ENCODE measurements at places on chromosomes 4 and X.

- no peak overlapping the region for H3K27ac ChIP-seq
- H3K4me3 ChIP-seq: no peak overlapping the region
- no peaks in the 10 kb centered on the region for H3K4me1 ChIP-seq
- no peak for DNase-seq
Measured at GRCh38 chr4:88575186-88575585, 17.1 kb upstream of the HERC3 start.

GRCh38 chrX:2848871-2849301 lies 20.2 kb downstream of the GYG2 start:
- H3K27ac ChIP-seq: no peak overlapping the region
- H3K4me1 ChIP-seq: no peaks in the 10 kb centered on the region
- H3K4me3 ChIP-seq: no peak overlapping the region
- no peaks in the 10 kb centered on the region for H3K36me3 ChIP-seq

GRCh38 chr4:119932277-119932676 lies 134.4 kb downstream of the MAD2L1 start:
- H3K36me3 ChIP-seq: no peaks in the 10 kb centered on the region
- no peaks in the 10 kb centered on the region for H3K4me1 ChIP-seq
- H3K27me3 ChIP-seq: no peaks in the 10 kb centered on the region
- no peak for DNase-seq

- no peak overlapping the region for H3K4me3 ChIP-seq
- no peaks in the 10 kb centered on the region for H3K4me1 ChIP-seq
- H3K27me3 ChIP-seq: no peaks in the 10 kb centered on the region
- no peak for DNase-seq
- no peak overlapping the region for H3K27ac ChIP-seq
Measured at GRCh38 chr4:105588252-105588651, 35.8 kb downstream of the ARHGEF38 start.

GRCh38 chr4:128502818-128503527 lies 215.4 kb upstream of the PGRMC2 start:
- H3K4me1 ChIP-seq: no peaks in the 10 kb centered on the region
- no peak overlapping the region for H3K4me3 ChIP-seq
- H3K27me3 ChIP-seq: no peaks in the 10 kb centered on the region
- DNase-seq: no peak
- no peaks in the 10 kb centered on the region for H3K36me3 ChIP-seq

- no peak overlapping the region for H3K4me3 ChIP-seq
- DNase-seq: no peak
- H3K27ac ChIP-seq: no peak overlapping the region
Measured at GRCh38 chr4:149347139-149347538, 468.5 kb downstream of the IQCM start.
